ENCODE measurements at places on chromosomes 13 and 19.
A peak's percentile ranks its signal among the peaks of the same experiment; 100 is the strongest.

- DNase-seq = no peak
Observed at GRCh38 chr13:50609011-50609410, 234.5 kb downstream of the DLEU7 start.

DNA sequence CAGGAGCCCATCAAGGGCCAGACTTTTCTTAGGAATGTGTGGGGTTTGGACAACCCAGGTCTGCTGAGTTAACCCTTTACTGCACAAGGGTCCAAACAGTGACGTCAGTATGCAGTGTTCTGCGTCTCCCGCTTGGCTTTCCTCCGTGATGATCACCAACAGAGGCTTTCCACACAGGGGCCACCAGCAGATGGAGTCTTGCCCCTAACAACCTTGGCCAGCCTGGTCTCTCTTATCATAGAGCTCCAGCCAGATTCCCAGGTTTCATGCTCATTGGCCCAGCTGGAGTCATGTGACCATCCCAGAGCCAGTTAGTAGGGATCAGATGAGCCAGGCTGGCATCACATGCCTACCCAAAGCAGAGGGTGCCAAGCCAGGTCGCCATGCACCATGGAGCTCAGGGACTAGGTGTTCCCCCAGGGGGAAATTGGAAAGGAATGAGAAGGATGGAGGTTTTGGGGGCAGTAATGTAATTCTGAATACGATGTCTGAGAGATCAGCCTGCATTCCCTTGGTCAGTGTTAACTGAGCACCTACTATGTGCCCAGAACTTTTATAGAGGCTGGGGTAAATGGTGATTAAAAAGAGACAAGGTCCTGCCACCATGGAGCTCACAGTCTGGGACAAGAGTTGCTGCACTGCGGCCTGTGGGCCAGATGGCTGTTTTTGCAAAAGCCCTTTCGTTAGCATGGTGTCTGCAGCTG lies 61.2 kb downstream of the MYH14 start:
- DNase-seq = no peak

DNA sequence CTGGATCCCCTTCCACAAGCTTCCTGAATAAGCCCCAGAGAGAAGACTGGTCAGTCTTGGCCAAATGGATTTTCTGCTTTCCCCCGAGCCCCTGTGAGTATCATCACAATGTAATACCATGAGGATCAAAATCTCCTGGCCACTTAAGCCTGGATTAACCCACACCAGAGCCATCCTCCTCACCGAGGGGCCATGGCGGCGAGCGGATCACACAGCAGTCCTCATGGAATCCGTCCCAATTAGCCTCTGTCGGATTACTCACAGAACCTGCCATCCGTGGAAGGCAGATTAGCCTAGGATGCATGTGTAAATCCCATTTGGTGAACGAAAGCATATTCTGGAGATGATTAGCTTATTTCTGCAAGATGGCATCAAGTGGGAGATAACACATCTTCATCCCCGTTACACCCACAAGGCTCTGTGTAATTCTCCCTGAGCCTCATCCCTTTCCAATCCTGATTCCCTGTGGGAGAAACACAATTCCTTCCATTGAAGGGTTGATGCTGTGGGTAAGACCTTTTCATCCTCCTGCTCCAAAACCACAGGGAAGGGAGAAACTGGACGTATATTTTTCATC lies 42.5 kb downstream of the GNG7 start:
- DNase-seq = no peak

GRCh38 chr13:20422362-20422761 lies 103.3 kb downstream of the CRYL1 start:
- DNase-seq = no peak

- no peak for DNase-seq
Observed at GRCh38 chr13:88752041-88752440, 1080.9 kb downstream of the SLITRK5 start.

- no peak for DNase-seq
Observed at GRCh38 chr19:29404015-29404414, 121.8 kb upstream of the VSTM2B start.

GRCh38 chr19:45793178-45793564 lies 526 bp upstream of the DMWD start:
- DNase-seq = no peak

DNA sequence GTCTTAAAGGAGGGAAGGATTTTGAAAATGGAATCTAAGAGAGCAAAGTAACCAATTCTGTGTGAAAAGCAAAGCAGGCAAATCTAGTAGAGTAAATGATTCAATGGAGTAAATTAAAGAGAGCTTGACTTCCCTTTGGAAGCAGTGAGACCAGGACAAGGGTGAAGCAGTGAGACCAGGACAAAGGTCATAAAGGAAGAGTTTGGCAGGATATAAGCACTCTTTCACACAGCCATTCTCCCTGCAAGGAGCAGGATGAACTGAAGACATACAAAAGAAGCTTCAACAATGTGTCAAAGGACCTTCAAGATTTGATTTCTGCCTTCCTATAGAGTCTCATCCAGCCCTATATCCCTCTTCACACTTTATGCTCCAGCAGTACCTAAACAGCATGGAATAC lies 123.8 kb downstream of the ENOX1 start:
- no peak for DNase-seq

- DNase-seq = no peak
Observed at GRCh38 chr19:35856546-35857149, at the start of gene KIRREL2. Gene KIRREL2 (plus strand): TSS chr19:35856911. CDS start chr19:35857120, 209 bp downstream.

DNA sequence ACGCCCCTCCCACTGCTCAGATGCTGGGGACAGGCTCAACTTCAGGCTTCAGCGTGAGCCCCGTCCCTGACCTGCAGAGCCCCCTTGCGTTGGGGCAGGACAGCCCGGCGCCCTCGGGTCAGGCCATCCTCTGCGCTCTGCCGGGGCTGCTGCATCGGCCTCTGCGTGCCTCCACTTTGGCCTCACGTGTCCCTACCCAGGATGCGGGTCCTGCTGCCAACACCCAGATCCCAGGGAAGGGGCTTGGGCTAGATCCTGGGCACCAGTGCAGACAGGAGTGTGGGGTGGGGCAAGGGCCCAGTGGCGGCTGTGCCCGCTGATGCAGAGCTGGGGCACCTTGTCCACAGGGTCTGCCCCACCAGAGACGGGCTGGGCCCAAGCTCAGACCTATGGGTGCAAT lies 13.0 kb downstream of the CBARP start:
- DNase-seq = no peak

GRCh38 chr13:69866555-69866954 lies 241.1 kb upstream of the ATXN8OS start:
- DNase-seq = no peak

DNA sequence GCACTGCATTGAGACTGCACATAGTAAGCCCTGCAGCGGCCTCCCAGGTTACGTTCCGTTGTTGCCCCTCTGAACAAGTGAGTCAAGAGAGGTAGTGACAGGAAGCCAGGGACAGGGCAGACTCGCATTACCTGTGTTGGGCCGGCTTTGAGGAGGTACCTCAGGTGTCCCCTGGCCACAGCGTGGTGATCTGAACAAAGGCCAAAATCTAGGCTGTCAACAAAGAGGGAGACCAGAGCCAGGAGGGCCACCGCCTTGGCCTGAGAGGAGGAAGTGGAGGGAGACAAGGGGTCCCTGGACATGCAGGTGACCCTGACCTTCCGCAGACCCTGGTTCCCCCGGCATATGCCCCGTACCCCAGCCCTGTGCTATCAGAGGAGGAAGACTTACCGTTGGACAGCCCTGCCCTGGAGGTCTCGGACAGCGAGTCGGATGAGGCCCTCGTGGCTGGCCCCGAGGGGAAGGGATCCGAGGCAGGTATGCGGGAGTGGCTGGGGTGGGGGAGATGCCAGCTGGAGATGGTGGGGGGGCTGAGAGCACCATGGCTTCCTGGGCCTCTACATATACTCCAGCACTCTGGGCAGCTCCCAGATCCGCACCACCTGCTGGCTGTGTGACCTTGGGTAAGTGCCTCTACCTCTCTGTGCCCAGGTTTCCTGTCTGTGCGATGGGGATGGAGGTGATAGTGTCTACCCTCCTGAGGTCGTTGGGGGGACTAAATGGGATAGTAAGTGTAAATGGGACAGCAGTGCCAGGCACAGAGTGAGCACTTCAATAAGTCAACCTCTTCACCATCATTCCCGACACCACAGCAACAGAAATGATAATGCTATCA lies 4.8 kb downstream of the SPIB start:
- no peak for DNase-seq

- DNase-seq = no peak
Observed at GRCh38 chr13:30665638-30666037, 47.9 kb downstream of the USPL1 start.

DNA sequence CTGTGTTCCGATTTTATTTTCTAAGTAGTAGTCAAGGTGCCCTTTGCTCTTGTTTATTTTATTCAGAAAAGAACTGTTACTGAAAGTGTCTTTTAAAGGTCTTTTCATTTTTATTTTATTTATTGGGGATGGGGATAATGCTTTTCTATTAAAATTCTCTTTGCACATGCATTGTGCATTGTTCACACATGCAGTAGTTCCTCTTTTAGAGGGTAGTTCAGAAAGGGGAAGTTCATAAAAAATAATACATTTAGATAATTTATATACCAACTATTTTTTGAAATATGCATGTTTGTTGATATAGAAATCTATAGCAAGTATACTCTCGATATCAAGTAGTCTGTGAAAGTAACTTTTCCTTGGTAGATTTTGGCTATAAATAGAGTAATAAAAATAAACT lies 3.5 kb downstream of the GPC5 start:
- DNase-seq = no peak

GRCh38 chr19:46386151-46386550 lies 27.2 kb downstream of the CCDC8 start:
- DNase-seq = no peak

DNA sequence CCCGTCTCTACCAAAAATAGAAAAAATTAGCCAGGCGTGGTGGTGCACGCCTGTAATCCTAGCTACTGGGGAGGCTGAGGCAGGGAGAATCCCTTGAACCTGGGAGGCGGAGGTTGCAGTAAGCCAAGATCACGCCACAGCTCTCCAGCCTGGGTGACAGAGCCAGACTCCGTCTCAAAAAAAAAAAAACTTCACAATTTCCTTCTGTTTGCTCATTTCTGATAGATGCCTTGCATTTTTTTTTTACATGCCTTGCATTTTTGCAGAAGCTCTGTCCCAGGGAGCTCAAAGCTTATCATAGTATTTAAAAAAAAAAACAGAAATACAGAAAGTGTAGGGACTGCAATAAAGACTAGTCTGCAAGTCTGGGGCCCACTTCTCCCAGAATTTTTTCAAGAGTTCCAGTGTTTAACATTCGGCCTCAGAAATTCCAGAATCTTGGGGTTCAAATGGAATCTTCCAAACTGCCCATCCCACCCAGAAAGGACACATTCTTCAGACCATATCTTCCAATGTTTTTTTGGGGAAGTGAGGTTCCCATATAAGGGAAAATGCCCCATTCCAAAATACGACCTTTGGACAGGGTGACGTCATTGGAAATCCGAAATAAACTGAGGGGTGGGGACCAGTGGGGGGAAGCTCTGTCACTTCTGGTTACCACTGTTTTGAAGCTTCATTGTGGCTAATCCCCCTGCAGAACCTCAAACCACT lies 17.2 kb upstream of the RAB8A start:
- DNase-seq = no peak

GRCh38 chr19:3687774-3688706 lies 12.2 kb downstream of the PIP5K1C start:
- no peak for DNase-seq

DNA sequence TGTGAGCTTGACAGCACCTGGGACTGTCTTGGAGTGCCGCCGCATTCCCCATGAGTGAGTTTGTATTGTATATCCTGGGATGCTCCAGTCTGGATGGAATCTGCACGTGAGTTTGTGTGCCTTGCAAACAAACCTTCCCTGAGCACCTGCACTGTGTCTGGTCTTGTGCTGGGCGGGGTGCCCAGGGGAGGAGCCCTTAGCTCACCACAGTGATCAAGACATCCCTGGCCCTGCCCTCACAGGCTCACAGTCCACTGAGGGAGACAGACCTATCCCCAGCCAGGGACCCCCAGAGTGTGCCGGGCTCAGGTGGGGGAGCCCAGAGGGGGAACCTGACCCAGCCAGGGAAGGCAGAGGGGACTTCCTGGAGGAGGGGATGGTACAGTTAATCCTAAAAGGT lies 1.7 kb upstream of the BCAM start:
- no peak for DNase-seq

DNA sequence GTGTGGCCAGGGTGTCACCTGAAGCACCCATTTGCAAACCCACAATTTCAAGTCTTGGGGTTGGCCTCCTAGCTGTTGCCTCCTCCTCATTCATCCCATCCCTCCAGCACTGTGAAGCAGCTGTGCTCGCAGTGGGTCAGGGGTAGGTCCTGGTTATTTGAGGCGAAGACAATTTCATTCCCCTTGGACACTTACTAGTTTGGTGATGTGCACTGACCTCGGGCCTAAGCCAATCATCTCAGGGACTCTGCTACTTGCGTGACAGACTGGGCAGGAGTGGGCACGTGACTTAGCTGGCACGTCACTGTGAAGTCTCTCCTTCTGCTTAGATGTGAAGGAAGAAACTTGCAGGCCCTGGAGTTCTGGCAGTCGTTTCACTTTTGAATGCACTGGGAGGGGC lies 3.5 kb upstream of the ATP11A start:
- DNase-seq = no peak

GRCh38 chr13:112481458-112481857 lies 105.3 kb downstream of the SPACA7 start:
- DNase-seq = no peak

- peak; percentile 44 for DNase-seq
Observed at GRCh38 chr19:35031072-35031881, 1.0 kb downstream of the SCN1B start.

DNA sequence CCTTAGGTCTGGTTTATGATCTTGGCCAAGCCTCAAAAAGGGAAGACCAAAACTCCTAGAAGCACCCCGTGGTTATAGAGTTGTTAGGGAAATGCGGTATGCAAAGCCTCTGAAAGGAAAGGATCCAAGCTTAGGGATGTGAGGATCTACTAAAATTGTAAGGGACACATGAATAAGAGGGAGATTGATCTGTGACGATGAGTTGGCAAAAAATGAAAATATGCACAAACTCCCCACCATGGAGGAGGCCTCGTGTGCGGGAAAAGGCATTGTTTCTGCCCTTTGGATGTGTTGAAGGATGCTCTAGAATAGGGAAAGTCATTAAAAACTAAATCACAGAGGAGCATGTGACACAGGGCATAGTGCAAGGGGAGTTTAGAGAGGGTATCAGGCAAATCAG lies 88.7 kb upstream of the UBL3 start:
- DNase-seq = no peak

- DNase-seq = no peak
Observed at GRCh38 chr19:38031423-38031770, 124.4 kb downstream of the SIPA1L3 start.

GRCh38 chr19:3224346-3225168 lies at the start of gene CELF5:
Gene CELF5 (plus strand): TSS chr19:3224661. CDS start chr19:3224740, 79 bp downstream.
- DNase-seq = no peak

GRCh38 chr13:23087880-23088279 lies 92.9 kb upstream of the SGCG start:
- no peak for DNase-seq

DNA sequence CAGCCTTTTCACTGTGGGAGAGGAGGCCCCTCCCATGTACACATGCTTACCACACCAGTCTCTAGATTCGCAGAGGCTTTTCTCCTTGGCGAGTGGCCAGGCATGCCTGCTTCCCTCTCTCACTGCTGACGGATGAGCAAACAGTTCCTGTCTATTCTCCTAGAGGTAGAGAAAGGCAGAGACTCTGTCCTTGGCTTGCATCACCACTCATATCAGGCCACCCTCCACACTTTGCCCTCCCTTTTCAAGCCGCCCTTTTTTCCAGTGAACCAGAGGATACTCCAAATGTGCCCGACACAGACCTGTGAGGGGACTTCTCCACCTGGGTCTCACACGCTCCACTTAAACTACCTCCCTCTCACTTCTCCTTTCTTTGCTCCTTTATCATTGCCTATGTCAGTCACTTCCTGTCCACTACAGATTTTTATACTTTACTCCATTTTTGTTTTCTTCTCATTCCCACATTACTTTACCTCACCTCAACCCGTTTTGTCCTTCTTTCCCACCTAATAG lies 284.6 kb downstream of the DNAJC15 start:
- DNase-seq = peak; percentile 18

Data from substantia nigra (tissue), 51 donors.